ENCODE measurements at places on chromosomes 4 and X.

DNA sequence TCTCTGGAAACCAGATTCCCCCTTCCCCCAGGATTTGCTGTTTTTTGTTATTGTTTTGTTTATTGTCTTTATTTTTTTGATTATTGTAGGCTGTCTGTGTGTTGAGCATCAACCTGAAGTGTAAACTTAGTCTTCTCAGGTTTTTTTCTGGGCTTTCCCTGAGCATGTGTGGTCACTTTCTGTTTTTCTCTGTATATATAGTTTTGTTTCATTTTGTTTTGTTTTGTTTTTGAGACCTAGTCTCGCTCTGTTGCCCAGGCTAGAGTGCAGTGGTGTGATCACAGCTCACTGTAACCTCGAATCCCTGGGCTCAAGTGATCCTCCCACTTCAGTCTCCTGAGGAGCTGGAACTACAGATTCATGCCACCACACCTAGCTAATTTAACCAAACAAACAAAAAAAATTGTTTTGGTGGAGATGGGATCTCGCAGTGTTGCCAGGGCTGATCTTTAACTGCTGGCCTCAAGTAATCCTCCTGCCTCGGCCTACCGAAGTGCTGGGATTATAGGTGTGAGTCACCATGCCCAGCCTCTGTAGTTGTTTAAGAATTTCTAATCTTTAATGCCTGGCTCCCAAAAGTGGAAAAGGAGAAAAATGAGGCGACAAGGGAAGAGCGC is 9.1 kb downstream of the IL13RA1 start:
- DNase-seq: no peak

DNA sequence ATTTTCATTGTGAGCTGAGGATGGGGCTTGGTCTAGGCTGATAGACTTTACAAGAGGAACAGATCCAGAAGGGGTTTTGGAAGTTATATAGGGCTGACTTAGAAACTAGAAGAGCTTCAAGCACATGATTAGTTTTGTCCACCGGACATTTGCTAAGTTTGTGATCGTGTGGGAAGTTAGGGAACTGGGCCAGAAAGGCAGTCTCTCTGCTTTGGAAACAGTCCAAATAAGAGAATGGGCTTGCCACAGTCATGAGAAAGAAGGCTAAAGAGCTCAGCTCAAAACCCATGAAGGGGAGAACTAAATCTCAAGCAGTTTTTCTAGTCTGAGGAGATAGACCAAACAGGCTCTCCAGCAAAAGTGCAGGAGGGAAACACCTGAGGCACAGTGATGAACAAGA is 67.8 kb downstream of the ZNF674 start:
- no peak for DNase-seq

GRCh38 chr4:24488399-24489164 is 95.8 kb downstream of the DHX15 start:
- no peak for DNase-seq

DNA sequence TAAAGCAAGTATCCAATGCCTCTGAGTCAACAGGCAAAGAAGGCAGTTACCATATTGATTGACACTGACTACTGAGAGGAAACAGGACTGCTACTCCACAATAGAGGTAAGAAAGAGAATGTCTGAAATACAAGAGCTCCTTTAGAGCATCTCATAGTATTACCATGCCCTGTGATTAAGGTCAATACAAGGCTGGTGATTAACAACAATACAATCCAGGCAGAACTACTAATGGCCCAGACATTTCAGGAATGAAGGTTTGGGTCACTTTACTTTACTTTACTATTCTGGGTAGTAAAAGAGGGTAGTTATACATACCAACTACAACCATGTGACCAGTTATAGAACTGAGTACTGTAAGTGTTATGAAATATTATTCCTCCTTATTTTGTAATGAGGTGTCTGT is 44.5 kb downstream of the BRWD3 start:
- DNase-seq: peak; percentile 74

- no peak for DNase-seq
Observed at GRCh38 chr4:5712517-5712916, 1.5 kb downstream of the EVC start.

DNA sequence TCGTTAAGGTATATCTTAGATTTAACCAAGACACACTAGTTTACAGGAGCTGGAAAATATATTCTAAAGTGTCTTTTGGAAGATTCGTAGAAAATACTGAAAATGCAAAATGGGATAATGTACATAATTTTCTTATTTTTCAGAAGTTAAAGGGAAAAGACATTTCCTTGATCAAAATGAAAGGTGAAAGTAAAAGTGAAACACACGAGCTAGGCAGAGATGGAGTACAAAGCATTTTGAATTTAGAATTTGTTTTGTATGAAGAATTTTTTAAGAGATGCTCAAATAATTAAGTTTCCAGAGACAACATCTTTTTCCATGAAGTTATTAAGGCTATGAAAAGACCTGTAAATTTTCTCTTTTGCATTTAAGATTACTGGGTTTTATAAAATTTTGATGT is 2192.6 kb upstream of the AGA start:
- no peak for DNase-seq

DNA sequence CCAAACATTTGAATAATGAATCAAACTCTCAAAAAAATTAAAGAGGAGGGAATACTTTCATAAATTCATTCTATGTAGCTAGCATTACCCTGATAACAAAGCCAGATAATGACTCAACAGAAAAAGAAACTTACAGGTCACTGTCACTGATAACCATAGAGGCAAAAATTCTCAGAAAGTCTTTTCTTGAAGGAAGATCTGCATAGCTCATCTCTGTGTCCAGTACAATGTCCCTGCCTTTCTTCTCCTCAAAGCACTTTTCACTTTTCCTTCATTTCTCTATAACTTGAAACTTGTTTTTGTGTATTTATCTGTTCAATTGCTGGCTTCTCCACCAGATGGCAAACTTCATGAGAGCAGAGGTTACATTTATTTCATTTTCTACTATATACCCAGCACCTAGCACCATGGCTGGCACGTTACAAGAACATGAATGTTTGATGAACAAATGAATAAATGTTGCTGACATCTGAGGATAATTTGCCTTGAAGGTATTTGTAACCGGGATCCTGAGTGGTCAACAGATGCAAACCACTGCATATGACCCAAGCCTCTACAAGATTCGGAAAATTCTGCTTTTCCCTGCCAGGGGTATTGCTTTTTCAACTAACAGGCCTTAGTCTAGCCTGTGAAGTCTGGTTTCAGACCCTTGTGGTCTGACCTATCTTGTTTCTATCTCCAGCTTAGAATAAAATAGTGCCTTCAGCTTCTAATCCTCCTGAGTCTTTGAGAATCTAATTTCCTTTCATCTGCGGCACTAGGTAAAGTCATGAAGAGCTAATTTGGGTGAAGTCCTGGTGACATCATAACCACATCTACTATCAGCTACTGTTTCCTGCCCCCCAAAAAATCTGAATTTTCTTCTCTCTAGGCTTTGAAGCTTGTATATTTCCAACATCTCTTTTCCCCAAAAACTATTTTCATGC is 52.5 kb upstream of the ANTXR2 start:
- DNase-seq: no peak

- no peak for DNase-seq
Observed at GRCh38 chr4:89305712-89306437, 1.7 kb downstream of the GPRIN3 start.

DNA sequence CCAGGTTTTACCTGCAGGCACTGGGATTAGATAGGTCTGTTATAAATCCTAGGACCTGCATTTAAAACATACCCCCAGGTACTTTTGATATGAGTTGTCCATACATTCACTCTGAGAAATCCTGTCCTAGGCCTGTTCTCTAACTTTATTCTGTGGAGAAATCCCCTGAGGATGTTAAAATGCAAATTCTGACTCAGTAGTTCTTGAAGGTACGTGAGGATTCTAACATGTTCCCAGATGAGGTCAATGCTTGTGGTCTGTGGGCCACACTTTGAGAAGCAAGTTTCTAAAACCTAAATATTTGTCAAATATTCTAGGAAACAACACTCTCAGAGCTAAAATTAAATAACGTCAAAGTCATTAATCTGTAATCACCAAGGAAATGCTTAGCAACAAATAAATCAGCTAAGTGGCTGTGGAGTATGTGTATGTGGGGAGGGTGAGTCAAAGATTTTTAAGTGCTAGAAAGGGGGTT is 101.3 kb upstream of the MAGEB16 start:
- DNase-seq: no peak

DNA sequence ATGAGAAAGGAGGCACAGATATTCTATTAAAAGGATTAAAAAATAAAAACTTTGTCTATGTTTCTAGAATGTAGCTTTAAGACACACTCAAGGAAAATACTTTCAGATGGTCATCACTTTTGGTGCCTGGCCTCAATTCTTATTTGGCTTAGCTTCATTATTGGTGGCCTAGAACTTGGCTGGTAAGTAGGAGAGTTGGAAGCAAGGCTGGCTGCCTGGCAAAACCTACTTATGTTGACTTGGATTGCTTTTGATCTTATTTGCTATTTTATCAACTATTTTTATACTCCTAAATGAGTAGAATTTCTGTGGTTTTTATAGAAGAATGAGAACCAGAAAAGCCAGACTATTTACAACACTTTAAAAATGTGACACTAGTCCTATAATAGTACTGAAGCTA is 35.3 kb upstream of the JADE3 start:
- DNase-seq: no peak

DNA sequence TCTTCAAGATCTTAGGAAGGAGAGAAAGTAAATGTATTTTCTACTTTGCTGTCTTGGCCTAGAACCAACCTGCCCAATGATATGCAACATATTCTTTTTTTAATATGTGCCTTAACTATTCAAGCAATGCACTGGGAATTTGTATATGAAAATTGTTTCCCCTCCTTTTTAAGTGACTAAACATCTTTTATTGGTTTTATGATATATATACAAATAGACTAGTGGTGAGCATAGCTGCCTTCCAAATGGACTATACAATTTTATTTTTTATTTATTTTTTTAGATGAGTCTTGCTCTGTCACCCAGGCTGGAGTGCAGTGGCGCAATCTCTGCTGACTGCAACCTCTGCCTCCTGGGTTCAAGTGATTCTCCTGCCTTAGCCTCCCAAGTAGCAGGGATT is 10.3 kb downstream of the NOCT start:
- no peak for DNase-seq

GRCh38 chr4:160848901-160849760 is 1314.7 kb downstream of the FSTL5 start:
- no peak for DNase-seq

DNA sequence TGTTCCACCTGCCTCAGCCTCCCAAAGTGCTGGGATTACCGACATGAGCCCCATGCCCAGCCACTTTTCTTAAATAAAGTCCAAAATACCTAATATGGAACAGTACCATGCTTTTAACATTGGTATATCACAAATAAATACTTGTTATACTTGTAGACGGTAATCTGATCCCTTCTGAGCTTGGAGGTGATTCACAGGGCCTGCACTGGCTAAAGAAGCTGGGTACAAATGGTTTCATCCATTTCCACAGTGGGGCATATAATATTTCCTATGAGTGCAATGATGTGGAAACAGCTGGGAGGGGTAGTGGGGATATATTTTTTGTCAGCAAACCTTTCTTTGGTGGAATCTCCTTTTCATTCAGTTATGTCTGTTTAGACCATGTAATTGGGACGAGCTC is 35.8 kb downstream of the PLK4 start:
- DNase-seq: no peak

DNA sequence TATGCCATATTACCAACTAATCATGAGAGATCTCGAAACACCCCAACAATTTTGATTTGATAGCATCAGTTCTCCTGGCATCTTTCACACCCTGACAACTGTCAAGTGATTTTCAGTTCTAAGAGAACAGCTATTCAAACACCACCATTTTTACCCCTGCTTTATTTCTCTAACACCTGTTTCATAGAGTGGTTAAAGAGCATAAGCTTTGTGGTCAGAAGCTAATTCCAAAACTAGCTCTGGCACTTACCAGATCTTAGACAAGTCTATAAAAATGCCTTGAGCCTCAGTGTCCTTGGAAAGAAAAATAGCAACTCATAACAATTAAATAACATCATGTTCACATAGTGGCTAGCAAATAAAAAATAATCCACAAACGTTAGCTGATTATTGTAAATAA is 17.9 kb downstream of the PPA2 start:
- DNase-seq: no peak

DNA sequence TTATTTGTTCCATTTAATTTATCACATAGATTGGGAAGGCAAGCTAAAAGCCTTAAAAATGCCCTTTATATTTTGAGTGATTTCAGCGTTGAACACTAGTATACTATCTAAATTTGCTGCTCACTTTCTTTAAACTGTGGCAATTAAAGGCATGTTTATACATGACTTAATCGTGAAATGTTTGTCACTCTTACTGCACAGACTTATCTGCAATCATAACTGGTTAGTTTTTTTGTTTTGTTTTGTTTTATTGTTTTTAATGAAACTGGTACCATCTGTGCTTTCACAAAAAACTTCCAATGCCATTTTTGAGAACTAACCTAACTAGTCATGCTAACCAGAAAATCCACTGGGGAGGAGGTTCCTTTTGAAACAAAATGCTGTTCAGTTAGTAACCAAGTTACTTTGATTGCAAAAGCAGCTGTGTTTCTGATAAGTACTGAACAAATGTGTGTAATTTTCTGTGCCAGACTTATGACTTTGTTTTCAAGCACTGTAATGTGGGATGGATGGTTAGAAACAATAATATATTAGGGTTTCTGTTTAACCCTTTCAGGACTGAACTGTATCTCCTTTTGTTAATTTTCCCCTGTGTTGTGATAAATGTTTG is 56.1 kb downstream of the CCKAR start:
- DNase-seq: no peak

GRCh38 chr4:173494013-173494970 is 35.7 kb downstream of the HAND2 start:
- no peak for DNase-seq

DNA sequence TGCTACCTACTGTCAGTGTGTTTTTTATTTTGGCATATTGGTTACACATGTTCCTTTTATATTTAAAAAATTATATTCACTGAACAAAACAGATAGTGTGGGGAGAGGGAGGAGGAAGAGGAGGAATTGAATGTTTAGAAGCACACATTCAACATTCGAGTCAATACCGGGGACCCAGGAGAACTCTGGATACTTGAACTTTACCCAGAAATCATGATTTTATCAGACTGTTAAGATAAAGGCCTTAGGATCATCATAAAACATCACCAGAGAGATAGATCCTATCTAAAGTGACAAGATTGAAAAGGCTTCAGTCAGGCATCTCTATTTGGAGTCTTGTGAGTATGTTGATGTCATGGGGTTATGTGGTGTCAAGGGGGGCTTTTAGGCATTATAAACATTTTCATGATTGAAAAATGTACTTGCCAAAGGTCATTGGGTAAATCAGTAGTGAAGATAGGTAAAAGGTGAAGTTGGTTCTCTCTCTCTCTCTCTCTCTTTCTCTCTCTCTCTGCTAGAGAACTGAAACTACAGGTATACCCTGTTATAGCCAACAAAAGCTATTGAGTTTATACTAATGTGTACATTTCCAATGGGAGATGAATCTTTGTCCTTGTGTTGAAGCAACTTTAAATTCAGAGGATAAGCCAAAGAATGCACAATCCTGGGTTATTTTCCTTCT is 16.9 kb upstream of the RGN start:
- DNase-seq: no peak

DNA sequence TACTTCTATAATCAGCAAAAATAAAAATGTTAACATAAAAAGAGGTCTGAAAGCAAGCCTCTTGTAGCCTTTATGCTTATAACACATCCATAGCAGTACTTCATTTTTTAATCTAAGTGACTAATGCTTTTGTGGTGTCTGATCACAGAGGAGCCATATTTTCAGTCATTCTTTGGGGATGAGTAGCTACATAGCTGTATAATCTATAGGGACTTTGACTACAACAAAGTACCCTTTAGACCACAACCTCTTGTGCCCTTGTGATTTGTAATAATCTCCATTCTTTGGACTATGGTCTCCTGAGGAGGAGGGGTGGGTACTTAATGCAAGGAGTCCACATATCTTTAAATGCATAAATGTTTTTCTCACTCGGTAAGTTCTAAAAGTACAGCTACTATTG is 9.6 kb downstream of the DRP2 start:
- DNase-seq: peak; percentile 46
